ENCODE measurements at places on chromosomes 4 and X.
A peak's percentile ranks its signal among the peaks of the same experiment; 100 is the strongest.

GRCh38 chr4:122539861-122540465, 80.9 kb downstream of the IL21 start:
- no peak for DNase-seq

DNA sequence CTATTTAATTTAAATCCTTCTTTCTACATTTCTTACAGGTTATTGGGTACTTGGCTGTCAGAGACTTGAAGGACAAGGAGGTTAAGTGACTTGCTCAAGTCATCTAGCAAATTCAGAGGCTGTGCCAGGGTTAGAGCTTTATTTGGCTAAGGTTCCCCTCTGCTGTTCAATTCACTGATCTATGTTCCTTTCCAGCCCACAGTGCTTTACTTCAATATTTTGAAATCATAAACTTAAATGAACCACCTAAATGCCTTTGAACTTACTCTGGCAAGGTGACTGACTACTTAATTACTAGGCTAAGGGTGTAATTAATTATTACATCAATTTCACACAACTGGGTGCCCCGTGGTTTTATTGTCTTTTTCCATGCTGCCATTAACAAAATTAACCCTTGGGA, 288.7 kb downstream of the CAMK2D start:
- DNase-seq: no peak

- peak; percentile 7 for DNase-seq
These were observed 635.6 kb downstream of the STPG2 start for GRCh38 chr4:97507587-97508245.

DNA sequence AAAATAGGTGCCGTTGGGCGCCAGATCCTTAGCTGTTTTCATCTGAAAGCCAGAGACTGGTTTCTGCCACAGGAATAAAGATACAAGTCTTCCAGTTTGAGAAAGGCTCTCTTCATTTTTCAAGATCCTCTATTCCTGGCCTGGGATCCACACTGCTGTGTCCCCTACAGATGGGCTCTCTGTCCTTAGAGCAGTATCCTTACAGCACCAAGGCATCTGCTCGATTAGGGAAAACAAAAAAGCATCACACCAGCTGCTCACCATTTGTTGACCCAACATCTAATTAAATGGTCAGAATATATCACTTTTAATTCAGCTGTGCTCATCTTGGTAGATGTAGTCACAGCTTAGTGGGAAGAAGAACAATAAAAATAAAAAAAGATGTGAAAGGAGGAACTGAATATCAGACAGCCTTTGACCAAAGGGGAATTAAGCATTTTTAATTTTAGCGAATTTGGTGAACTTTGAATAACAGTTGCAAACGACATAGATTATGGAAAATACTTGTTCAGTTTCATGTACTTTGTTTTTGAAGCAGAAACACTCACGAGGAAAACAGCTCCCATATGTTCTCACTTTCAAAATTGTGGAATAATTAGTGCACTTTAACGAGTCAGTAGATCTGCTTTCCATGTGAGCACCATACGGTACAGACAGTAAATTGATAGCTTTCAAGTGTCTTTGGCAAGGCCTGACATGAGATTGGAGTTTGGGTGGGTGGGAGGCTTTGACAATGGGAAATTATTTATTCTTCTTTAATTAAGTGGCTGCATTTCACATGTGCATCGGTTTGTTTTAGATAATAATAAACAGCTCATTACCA, 148.4 kb upstream of the CLNK start:
- DNase-seq: no peak

DNA sequence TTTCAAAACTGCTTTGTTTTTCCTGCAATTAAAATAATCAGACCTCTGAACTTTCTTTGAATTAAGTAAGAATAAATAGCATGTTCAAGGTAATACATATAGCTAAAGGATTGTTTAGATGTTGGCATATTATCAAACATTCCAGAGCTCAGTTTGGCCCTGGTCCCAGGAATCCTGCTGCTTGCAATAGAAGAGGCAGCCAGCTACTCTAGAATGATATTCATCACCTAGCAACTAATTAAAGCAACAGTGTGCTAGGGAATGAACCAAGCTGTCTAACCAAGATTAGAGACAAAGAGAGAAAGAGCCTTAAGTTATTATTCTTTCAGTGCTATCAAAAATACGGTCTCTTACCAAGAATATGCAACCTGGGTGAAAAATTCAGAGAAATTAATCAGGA, 460.9 kb downstream of the GABRG1 start:
- DNase-seq: peak; percentile 62

DNA sequence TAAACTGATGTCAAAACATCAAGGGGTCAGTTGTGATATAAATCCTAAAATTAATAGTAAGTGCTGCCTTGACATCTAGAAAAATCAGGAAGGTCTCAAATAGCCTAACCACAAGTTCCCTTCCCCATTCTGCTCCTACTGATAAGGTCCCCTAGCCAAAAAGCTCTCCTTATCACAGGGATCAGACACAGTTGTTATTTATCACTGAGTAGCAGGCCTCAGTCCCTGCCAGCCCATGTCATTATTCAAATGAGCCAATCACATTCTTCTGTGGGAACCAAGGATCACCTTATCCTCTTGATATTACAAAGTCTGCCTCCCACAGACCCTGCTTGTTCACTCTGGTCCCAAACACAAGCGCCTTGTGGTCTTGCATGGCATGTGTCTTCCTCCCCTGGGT, 23.3 kb upstream of the TMEM255A start:
- DNase-seq: no peak

Measured in choroid plexus epithelial cell (primary cell).